ENCODE measurements at places on chromosomes 12 and 14. TPM values are rescaled to one million over a fixed set of nuclear protein-coding genes. Genes with fewer than 3 reads are reported as not detected.
A peak's percentile ranks its signal among the peaks of the same experiment; 100 is the strongest.

DNA sequence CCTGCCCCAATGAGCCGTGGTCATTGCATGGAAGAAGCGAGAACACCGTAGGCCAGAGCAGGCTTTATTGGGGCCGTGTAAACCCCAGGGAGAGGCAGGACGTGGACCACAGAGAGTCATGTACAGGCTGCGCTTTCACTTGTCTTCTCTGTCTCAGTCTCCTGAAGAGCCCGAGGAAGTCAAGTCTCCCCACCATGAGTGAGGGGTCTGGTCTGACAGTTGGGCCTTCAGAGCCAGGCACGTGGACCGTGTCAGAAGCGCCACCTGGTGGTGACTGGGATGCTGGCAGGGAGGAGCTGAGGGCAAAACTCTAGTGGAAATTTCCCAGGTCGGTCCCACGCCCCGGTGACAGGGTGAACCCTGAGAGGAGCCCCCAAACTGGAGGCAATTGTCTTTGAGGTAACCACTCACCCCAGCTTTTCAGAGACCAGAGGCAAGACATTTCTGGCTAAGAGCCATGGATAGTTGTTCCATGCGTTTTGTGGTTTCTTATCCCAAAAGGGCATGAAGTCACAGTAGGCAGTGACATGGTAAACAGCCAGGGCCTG lies 17.4 kb downstream of the RPS6KL1 start:
- H3K27ac ChIP-seq, result peak overlapping the region; percentile 39
- peaks cover 31% of the 10 kb centered on the region for H3K36me3 ChIP-seq

DNA sequence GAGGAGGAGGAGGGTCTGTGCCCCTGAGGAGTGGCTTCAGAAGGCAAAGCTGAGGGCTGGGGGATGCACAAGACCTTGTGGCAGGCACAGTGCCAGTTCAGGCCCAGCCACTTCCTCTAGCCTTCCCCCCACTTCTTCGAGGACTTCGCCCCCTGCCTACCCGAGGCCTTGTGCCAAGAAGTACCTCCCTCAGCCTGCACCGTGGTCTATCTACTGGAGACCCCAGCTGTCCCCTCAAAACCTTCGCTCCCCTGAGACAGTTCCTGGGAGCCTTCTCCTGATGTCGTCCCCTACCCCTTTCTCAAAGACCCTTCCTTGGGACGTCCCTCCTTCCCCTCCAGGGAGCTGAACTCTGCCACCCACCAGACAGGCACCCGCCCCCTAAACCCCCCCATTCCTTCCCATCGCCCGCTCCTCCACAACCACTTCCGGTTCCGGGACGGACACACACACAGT lies 604 bp downstream of the ZNF384 start:
- H3K36me3 ChIP-seq, result peaks cover 3% of the 10 kb centered on the region
- peak overlapping the region; percentile 95 for H3K4me3 ChIP-seq
- peaks cover 55% of the 10 kb centered on the region for H3K4me1 ChIP-seq
- peak overlapping the region; percentile 100 for H3K27ac ChIP-seq

- H3K27ac ChIP-seq, result no peak within 1 kb of the TSS
- no peaks in the 10 kb centered on the region for H3K36me3 ChIP-seq
- DNase-seq, result no peak
- peaks cover 54% of the 10 kb centered on the region for H3K27me3 ChIP-seq
- H3K4me3 ChIP-seq, result no peak within 1 kb of the TSS
Observed at GRCh38 chr12:52291267-52291935, at the start of gene KRT81. TSS of gene KRT81 (minus strand) at chr12:52291534. CDS start at chr12:52291465, 69 bp downstream.

GRCh38 chr12:4794491-4794890 lies 74.3 kb downstream of the GALNT8 start:
- DNase-seq, result no peak
- no peak overlapping the region for H3K4me3 ChIP-seq
- no peak overlapping the region for H3K27ac ChIP-seq

- H3K4me1 ChIP-seq, result peaks cover 30% of the 10 kb centered on the region
- no peak overlapping the region for H3K27ac ChIP-seq
- H3K27me3 ChIP-seq, result peaks cover 31% of the 10 kb centered on the region
Observed at GRCh38 chr12:4118017-4118510, 155.5 kb upstream of the CCND2 start.

- no peaks in the 10 kb centered on the region for H3K27me3 ChIP-seq
- H3K4me1 ChIP-seq, result peaks cover 65% of the 10 kb centered on the region
- peak overlapping the region; percentile 77 for H3K4me3 ChIP-seq
- DNase-seq, result no peak
- peak overlapping the region; percentile 99 for H3K27ac ChIP-seq
Observed at GRCh38 chr12:52055731-52056711, 4.8 kb downstream of the NR4A1 start.

- H3K4me1 ChIP-seq, result no peaks in the 10 kb centered on the region
- H3K36me3 ChIP-seq, result no peaks in the 10 kb centered on the region
- H3K4me3 ChIP-seq, result no peak overlapping the region
Observed at GRCh38 chr12:102869571-102869970, 47.5 kb downstream of the PAH start.

DNA sequence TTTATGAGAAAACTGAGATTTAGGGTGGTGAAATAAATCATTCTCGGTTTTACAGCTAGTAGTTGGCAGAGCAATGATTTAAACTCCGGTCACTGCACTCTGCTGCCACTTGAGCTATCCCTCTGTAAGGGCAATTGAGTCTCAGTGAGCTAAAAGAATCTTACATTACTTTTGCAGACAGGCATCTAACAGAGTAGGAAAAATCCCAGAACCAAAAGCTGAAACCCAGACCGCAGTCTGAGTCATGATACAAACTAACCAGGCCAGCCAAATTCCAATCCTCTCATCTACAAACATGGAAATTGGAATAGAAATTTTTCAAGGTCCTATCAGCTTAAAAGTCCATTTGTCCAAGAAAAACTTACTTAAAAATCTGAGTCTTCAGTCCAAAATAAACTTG lies 73.7 kb downstream of the ANKS1B start:
- no peak for DNase-seq
- H3K4me3 ChIP-seq, result no peak overlapping the region
- H3K4me1 ChIP-seq, result no peaks in the 10 kb centered on the region
- peak overlapping the region; percentile 28 for H3K27ac ChIP-seq
- H3K27me3 ChIP-seq, result no peaks in the 10 kb centered on the region

DNA sequence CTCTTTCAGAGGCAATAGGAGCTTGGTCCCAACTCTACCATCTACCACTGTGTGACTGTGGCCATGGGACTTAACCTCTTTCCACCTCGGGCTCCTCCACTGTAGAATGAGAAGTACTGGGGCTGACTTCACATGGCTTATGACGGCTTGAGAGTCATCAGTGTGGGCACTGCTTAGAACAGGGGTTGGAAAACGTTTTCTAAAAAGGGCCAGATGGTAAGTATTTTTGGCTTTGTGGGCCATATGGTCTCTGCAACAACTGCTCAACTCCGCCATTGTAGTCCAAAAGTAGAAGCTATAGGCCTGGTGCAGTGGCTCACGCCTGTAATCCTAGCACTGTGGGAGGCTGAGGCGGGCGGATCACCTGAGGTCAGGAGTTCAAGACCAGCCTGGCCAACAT lies 69.2 kb upstream of the LTA4H start:
- no peak for DNase-seq
- H3K27me3 ChIP-seq, result no peaks in the 10 kb centered on the region
- H3K4me1 ChIP-seq, result peaks cover 45% of the 10 kb centered on the region
- no peaks in the 10 kb centered on the region for H3K36me3 ChIP-seq

- no peaks in the 10 kb centered on the region for H3K4me1 ChIP-seq
- H3K27me3 ChIP-seq, result no peaks in the 10 kb centered on the region
- no peaks in the 10 kb centered on the region for H3K36me3 ChIP-seq
Observed at GRCh38 chr14:80388980-80389711, 177.8 kb upstream of the DIO2 start.

- H3K27ac ChIP-seq, result no peak overlapping the region
- H3K4me1 ChIP-seq, result no peaks in the 10 kb centered on the region
- peaks cover 44% of the 10 kb centered on the region for H3K27me3 ChIP-seq
- no peak for DNase-seq
- no peaks in the 10 kb centered on the region for H3K36me3 ChIP-seq
- no peak overlapping the region for H3K4me3 ChIP-seq
Observed at GRCh38 chr14:22388669-22389595, 200.1 kb downstream of the DAD1 start.

DNA sequence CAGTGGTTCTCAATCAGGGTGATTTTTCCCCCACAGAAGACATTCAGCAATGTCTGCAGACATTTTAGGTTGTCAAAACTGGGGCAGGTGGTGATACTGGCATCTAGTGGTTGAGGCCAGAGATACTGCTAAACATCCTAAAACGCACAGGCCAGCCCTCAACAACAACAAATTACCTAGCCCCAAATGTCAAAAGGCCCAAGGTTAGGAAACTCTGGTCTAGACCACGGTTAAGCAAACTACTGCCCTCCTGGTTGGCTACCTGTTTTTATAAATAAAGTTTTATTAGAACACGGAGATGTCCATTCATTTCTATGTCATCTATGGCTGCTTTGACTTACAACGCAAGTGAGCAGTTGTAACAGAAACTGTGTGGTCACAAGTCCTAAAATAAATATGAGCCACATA lies 186.7 kb downstream of the EFCAB11 start:
- no peak overlapping the region for H3K27ac ChIP-seq
- no peak overlapping the region for H3K4me3 ChIP-seq
- no peaks in the 10 kb centered on the region for H3K36me3 ChIP-seq
- peaks cover under 1% of the 10 kb centered on the region for H3K27me3 ChIP-seq
- peaks cover 10% of the 10 kb centered on the region for H3K4me1 ChIP-seq
- DNase-seq, result no peak

DNA sequence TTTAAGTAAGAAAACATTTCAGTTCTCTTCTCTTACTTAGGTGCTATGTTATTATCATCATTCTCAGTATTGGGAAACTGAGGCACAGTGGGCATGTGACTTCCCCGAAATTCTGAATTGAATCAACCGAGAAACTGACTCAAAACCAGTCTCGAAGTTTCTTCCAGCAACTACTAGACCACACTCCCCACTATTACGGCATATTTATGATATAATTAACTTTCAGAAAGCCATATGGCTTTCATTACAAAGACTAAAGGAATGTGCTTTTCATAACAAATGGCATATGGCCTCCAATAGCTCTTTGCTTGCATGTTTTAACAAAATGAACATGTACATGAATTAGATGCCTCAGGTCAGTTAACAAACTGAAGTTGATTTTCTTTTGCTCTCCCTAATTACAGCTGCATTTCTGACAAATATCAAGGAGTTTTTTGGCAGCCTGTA lies 182.9 kb upstream of the SLC38A2 start:
- no peak for DNase-seq
- peak overlapping the region; percentile 81 for H3K27ac ChIP-seq
- no peaks in the 10 kb centered on the region for H3K27me3 ChIP-seq
- peaks cover 38% of the 10 kb centered on the region for H3K4me1 ChIP-seq

DNA sequence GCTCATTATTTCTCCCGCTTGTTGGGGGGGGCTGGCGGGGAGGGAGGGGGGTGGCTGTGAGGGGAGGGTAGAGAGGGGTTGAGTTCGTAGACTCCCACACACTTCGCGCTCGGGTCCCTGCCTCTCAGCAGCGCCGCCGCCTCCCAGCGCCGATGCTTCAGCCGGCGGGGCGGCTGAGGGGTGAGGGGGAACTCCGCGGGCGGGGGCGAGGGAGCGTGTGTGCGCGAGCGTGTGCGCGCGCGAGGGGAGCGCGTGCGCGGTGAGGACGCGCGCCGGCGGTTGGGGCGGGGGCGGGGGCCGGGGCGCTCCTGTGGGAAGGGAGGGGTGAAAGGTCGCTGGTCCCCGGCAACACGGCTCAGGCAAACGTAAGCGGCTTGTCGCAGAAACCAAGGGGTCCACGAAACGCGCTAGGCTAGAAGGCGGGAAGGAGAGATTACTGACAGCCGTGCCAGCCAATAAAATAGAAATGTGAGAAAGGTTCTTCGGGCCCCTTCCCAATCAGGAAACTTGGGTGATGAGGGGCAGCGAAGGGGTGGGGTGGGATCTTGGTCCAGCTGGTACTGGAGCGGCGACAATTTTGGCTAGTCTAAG lies 343 bp upstream of the NOVA1 start:
- H3K4me1 ChIP-seq, result peaks cover 15% of the 10 kb centered on the region
- peak overlapping the region; percentile 73 for H3K4me3 ChIP-seq
- DNase-seq, result peak; percentile 78

- H3K4me1 ChIP-seq, result no peaks in the 10 kb centered on the region
- no peaks in the 10 kb centered on the region for H3K36me3 ChIP-seq
- H3K4me3 ChIP-seq, result no peak overlapping the region
- no peak overlapping the region for H3K27ac ChIP-seq
Observed at GRCh38 chr12:91413581-91414546, 231.2 kb upstream of the DCN start.

- H3K36me3 ChIP-seq, result no peaks in the 10 kb centered on the region
- no peak overlapping the region for H3K4me3 ChIP-seq
- H3K4me1 ChIP-seq, result no peaks in the 10 kb centered on the region
- peaks cover 28% of the 10 kb centered on the region for H3K27me3 ChIP-seq
Observed at GRCh38 chr14:57171363-57171762, 97.3 kb downstream of the EXOC5 start.

GRCh38 chr14:36767603-36768281 lies 106.1 kb downstream of the PAX9 start:
- no peak for DNase-seq
- H3K27ac ChIP-seq, result no peak overlapping the region
- H3K4me1 ChIP-seq, result no peaks in the 10 kb centered on the region
- H3K4me3 ChIP-seq, result no peak overlapping the region
- peaks cover 17% of the 10 kb centered on the region for H3K27me3 ChIP-seq

DNA sequence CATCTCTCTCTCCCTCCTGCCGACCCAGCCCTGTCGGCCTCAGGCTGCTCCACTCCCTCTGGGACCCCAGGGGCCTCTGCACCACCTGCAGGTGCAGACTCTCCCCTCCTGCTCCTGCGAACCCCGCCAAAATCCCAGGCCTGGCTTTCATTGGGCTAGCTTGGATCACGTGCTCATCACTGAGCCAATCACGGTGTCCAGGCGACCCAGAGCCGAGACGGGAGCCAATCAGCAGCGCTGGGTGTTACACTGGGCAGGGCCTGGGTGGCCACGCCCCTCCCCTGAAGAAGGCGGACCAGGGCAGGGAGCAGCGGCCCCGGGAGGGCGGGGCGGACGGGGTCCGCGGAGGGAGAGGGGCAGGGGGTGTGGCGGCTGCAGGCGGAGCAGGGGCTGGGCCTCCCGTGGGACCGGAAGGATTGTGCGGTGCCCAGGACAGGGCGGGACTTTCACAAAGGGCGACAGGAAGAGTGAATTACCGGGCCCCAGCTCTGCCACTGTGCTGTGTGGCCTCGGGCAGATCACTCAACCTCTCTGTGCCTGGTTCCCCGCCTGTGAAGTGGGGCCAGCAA lies 66.6 kb upstream of the FBRSL1 start:
- H3K27me3 ChIP-seq, result peaks cover 99% of the 10 kb centered on the region
- no peaks in the 10 kb centered on the region for H3K4me1 ChIP-seq
- H3K27ac ChIP-seq, result no peak overlapping the region
- H3K4me3 ChIP-seq, result no peak overlapping the region
- no peak for DNase-seq

DNA sequence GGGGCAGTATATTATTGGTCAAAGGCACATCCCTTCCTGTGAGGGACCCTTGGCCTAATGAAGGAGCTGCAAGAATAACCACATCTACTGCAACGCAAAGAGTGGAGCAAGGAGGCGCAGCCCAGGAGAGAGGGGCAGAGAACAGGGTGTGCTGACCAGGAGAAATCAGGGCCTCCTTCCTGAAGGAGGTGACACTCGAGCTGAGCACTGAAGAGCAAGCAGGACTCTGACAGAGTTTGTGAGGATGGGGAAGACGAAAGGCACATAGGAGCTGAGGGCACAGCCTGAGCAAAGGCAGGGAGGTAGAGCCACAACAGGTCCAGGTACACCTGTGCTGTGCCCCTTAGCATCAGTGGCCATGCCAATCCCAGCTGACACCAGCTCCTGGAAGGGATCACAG lies 60.6 kb downstream of the CCDC85C start:
- no peaks in the 10 kb centered on the region for H3K27me3 ChIP-seq
- H3K4me1 ChIP-seq, result peaks cover 74% of the 10 kb centered on the region
- no peak overlapping the region for H3K27ac ChIP-seq
- H3K36me3 ChIP-seq, result no peaks in the 10 kb centered on the region
- DNase-seq, result no peak

KLHDC1 gene
- total RNA-seq, result 10.0 TPM

TMEM229B gene
- 1.4 TPM for total RNA-seq

ABHD4 gene
- total RNA-seq, result 23.2 TPM

CINP gene
- 33.4 TPM for total RNA-seq

RPGRIP1 gene
- total RNA-seq, result 0.30 TPM

KRT79 gene
- not detected for total RNA-seq

PLEKHG7 gene
- not detected for total RNA-seq
